ENCODE measurements at places on chromosomes 7 and 10.

GRCh38 chr10:62911210-62911963 lies 95.2 kb upstream of the EGR2 start:
- DNase-seq = no peak

DNA sequence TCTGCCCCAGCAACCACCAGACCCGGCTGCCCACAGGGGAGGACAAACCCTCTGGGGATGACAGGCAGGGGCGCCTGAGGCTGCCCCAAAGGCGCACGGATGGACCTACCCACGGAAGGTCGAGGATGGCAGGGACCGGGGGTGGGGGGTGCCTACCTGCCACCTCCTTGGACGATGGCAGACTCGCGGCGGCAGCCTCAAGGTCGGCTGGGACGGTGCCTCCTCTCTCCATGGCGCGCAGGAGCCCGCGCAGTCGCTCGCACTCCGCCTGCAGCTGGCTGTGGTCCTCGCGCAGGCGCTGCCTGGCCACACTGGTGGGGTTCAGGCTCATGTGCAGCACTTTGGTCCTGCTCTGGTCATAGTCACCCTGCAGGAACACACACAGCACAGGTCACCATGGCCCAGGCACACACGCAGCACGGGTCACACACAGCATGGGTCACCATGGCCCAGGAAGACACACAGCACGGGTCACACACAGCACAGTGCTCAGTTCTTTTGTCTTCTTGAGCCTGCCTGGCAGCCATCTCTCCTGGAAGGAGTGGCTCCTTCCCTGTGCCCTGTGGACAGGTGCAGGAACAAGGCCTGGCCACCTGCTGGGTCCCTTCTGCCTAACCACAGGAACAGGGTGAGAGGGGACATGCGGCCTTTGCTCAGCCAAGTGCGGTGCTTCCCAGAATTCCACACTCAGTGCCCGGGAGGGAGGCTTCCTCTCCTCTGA lies 266.6 kb downstream of the ELFN1 start:
- DNase-seq = no peak

GRCh38 chr10:91592266-91592975 lies 40.5 kb downstream of the PPP1R3C start:
- no peak for DNase-seq

DNA sequence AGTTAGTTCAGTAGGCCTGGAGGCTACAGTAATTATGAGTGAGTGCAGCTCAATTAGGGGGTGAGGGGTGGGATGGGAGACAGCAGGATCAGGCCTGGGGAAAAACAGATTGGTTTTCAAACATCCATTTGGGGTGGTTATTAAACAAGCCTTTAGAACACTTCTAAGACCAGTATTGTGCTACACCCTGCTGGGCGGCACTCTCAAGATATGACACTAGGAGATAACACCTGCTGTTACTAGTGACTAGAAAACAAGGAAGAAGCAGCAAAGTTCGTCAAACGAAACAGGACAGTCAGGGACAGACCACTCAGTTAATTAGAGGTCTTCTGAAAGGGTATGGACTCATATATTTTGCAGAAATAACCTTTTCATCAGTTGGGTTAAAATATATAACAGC lies 353.6 kb downstream of the PTEN start:
- peak; percentile 26 for DNase-seq

DNA sequence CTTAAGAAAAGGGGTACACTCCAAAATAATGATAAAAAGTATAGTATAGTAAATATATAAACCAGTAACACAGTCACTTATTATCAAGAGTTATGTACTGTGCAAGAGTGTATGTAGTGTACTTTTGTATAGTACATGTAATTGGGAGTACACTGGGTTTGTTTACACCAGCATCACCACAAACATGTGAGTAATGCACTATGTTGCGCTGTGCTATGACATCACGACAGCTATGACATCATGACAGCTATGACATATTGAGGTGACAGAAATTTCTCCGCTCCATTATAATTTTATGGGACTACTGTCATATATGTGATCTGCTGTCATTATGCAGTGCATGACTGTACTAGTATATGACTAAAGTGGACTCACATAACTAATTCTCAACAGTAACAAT lies 84.6 kb downstream of the KMT2C start:
- DNase-seq = peak; percentile 49
